IPS DF 6.9 (cell line): ENCODE measurements at places on chromosomes 13 and 19.

DNA sequence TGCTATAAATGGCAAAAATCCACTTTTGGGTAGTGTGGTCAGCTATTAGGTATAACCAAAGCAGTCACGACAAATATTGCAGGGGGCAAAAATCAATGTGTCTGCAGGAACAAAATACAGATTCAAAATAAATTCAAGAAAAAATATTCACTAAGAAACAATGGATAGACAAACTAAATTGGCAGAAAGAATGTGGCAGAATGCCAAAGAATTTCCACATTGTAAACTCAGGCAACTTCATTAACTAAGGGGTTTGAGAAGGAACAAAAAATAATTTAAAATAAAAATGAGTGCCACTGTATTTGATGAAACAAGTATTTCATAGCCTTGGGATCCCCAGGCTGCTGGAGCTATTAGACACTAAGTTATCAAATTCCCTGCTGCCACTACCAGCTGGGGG, 193.1 kb downstream of the VWA8 start:
- no peak overlapping the region for H3K4me3 ChIP-seq
- no peak for DNase-seq
- no peak overlapping the region for H3K27ac ChIP-seq
- no peaks in the 10 kb centered on the region for H3K4me1 ChIP-seq
- H3K36me3 ChIP-seq: no peaks in the 10 kb centered on the region

- H3K4me1 ChIP-seq: no peaks in the 10 kb centered on the region
- DNase-seq: no peak
- H3K27ac ChIP-seq: no peak overlapping the region
- no peaks in the 10 kb centered on the region for H3K27me3 ChIP-seq
Observed at GRCh38 chr19:57161985-57162539, 5.2 kb downstream of the DUXA start.

DNA sequence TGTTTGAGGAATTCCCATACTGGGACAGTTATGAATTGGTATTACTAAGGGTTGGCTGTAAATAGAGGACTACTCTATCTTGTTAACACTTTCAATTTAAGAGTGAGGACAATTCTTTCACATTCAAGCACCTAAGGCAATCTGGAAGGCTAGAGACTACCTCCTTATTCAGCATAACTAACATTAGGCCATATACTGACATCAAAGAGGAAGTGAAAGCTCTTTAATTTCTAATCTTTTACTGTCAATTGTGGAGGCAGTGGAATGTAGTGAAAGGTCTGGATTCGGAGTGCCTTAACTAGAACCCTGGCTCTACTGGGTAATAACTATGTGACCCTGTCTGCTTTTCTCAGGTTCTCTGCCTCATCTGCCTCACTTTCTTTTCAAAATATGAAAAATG, 134.0 kb downstream of the UFM1 start:
- H3K4me1 ChIP-seq: no peaks in the 10 kb centered on the region
- no peak for DNase-seq
- H3K36me3 ChIP-seq: no peaks in the 10 kb centered on the region

DNA sequence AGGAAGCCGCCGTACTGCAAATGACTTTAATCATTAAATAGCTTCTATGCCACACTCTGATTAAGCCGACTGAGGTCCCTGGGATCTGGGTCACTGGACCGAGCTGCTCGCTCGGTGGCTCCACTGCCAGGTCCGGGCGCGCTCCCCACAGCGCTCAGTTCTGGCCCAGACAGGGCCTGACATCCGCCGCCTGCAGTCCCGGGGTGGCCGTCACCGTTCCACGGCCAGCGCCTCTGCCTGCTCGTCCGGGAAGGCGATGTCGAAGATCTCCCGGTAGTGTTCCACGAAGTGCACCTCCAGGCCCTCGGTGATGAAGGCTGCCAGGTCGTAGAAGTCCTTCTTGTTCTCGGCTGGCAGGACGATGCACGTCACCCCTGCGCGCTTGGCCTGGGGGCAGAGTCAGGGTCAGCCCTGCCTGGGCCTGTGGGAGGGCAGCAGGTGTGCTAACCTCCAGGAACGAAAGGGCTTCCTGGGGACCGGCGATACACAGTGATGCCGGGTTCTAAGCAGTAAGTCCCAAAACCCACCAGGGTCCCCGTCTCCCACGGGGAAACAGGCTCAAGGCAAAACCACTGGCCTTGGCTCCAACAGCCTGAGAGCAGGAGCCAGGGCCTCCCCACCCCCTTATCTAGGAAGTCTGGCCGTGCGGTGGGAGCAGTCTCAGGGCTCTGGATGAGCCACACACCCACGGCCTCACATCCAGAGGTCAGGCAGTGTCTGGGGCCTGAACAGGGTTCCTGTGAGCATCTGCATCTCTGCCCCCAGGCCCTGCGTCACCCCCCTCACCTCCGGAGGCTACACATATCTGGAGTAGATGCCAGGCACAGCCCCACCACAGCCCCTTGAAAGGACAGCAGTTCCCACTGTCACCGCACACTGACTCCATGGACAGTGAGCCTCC, 2.0 kb downstream of the RPL36 start:
- H3K36me3 ChIP-seq: peaks cover 48% of the 10 kb centered on the region
- no peaks in the 10 kb centered on the region for H3K27me3 ChIP-seq
- no peak overlapping the region for H3K27ac ChIP-seq
- H3K4me3 ChIP-seq: no peak overlapping the region; the same call in 1 of the 2 replicates
- H3K4me1 ChIP-seq: no peaks in the 10 kb centered on the region; the same call in 1 of the 2 replicates

- H3K4me3 ChIP-seq: no peak overlapping the region
- H3K36me3 ChIP-seq: no peaks in the 10 kb centered on the region
- H3K27me3 ChIP-seq: no peaks in the 10 kb centered on the region
- H3K4me1 ChIP-seq: no peaks in the 10 kb centered on the region
- DNase-seq: no peak
Observed at GRCh38 chr13:22276616-22277015, 605.7 kb downstream of the FGF9 start.

GRCh38 chr19:7145494-7145893, 76.0 kb downstream of the ZNF557 start:
- H3K27ac ChIP-seq: no peak overlapping the region
- peaks cover 12% of the 10 kb centered on the region for H3K36me3 ChIP-seq
- H3K4me3 ChIP-seq: no peak overlapping the region
- H3K4me1 ChIP-seq: no peaks in the 10 kb centered on the region
- H3K27me3 ChIP-seq: no peaks in the 10 kb centered on the region
- no peak for DNase-seq

- no peak for DNase-seq
- H3K4me3 ChIP-seq: no peak overlapping the region
- no peak overlapping the region for H3K27ac ChIP-seq
- H3K4me1 ChIP-seq: 0 out of 2 replicates have a peak, but pooled peaks cover 1% of the 10 kb centered on the region
Observed at GRCh38 chr13:31053091-31053490, 108.6 kb downstream of the HSPH1 start.

DNA sequence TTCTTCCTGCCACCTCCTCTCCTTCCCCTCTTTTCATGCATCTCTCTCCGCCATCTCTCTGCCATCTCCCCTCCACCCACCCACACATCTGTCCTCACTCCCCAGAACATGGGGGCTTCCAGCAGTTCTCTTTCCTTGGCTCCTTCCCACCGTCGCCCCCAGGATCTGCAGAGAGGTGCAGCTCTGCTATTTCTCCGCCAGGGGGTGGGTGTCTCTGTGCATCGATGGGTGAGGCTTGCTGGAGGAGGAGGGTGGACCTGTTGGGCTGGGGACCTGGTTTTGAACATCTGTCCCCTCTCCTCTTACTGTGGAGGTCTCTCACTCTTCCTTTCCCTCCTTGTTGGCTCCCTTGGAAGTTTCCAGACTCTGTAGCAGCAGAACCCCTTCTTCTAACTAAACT, 51.7 kb downstream of the MYH14 start:
- H3K27me3 ChIP-seq: no peaks in the 10 kb centered on the region
- H3K4me3 ChIP-seq: no peak overlapping the region
- H3K4me1 ChIP-seq: no peaks in the 10 kb centered on the region
- no peak for DNase-seq
- H3K27ac ChIP-seq: no peak overlapping the region

DNA sequence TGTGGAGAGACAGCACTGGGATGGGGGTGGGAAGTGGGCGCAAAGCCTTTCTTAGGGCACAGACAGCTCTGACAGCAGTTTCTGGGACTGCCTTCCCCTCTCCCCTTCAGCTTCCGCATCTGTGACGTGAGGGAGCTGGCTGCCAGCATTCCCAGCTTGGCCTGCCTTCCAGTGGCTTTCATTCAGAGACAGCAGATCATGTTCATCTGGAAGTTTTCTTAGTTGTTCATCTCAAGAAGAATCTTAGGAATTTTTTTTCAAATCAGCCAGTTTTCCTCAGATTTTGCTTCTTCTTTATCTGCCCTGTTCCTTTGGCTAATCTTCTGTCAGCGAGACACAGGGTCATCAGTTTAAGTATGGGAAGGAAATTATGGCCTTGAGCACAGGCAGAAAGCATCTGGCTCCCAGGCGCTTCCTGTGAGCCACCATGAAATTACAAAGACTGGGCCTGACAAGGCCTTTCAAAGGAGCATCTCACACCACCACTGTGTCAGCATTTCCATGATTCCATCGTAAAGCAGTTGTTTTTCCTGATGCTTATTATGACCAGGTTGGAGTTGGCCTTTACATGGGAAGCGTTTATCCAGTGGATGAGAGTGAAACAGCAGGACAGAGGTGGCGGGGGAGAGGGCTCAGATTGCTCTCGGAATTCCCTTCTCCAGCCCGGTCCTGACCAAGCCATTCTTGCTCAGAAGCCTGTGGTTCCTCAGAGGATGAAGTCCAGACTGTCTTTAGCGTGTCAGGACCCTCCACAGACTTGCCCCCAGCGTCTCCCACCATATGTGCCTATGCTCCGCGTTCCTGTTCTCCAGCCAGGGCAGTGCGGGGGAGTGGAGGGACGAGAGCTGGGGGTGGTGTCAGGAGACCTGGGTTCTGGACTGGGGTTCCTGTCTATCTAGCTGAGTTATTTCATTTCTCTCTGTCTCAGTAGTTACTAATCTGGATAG, 43.6 kb downstream of the ARHGAP35 start:
- no peaks in the 10 kb centered on the region for H3K36me3 ChIP-seq
- no peak overlapping the region for H3K4me3 ChIP-seq
- DNase-seq: no peak
- H3K27ac ChIP-seq: no peak overlapping the region
- no peaks in the 10 kb centered on the region for H3K27me3 ChIP-seq

DNA sequence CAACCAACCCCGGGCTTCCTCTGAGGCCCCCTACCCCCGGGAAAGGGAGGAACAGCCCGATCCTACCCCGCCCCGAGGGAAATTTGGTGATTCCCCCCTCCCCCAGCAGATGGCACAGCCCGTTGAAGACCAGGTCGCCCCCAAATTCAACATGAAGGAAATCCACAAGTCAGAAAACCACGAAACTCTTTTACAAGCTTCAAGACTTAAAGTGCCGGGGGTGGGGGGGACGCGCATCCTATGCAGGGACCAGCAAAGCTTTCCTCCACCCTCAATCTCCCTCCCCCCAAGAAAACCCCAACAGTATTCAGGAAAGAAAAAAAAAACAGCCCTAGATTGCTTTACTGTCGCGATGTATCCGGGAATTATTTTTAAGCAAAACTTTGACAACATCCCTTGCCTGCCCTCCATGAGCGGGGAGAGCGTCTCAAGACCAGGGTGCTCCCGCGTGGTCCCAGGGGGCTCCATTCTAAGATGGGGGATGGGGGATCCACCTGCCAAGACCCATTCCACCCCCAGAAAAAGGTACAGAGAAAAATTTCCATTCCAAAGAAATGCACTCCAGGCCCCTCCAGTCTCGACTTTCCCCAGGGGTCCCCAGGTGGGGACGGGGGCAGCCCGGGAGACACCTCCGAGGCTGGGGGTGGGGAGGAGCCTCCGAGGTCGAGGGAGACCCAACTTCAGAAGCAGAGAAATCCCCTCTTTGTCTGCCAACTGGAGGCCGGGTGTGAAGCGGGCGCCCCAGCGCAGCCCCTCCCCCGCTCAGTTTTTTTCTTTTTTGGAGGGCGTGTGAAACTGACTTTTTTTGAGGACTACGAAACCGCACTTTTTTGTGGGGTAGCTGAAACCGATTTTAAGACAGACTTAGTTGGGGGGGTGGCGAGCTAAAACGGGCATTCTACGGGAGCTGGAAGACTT, 1.5 kb downstream of the TCF3 start:
- peaks cover 2% of the 10 kb centered on the region; the same call in 1 of the 2 replicates for H3K4me1 ChIP-seq
- H3K27ac ChIP-seq: no peak overlapping the region
- peak overlapping the region; percentile 82 for H3K4me3 ChIP-seq
- no peaks in the 10 kb centered on the region for H3K27me3 ChIP-seq
- peaks cover 32% of the 10 kb centered on the region for H3K36me3 ChIP-seq

DNA sequence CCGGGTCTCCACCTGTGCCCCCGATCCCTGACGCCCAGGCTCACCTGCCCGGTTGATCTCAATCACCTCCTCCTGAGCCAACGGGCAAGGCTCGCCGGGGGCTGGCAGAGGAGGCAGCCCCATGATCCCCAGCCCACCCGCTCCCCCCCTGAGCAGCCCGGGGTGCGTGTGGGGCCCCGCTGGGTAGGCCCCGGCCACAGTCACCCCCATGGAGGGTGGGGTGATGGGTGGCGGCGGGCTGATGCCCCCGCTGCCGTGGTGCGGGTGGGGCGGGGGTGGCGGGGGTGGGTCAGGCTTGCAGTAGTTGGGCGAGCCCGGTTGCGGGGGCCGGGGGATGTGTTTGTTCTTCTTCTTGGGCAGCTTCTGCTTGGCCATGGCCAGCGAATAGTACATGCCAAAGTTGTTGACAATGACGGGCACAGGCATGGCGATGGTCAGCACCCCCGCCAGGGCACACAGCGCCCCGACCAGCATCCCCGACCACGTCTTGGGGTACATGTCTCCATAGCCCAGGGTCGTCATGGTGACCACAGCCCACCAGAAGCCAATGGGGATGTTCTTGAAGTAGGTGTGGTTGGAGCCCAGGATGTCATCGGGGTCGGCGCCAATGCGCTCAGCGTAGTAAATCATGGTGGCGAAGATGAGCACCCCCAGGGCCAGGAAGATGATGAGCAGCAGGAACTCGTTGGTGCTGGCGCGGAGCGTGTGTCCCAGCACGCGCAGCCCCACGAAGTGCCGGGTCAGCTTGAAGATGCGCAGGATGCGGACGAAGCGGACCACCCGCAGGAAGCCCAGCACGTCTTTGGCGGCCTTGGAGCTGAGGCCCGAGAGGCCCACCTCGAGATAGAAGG, 6.0 kb downstream of the KCNC3 start:
- no peak overlapping the region for H3K4me3 ChIP-seq
- no peak overlapping the region for H3K27ac ChIP-seq
- no peaks in the 10 kb centered on the region for H3K4me1 ChIP-seq
- H3K36me3 ChIP-seq: no peaks in the 10 kb centered on the region; the same call in 1 of the 2 replicates
- H3K27me3 ChIP-seq: no peaks in the 10 kb centered on the region

DNA sequence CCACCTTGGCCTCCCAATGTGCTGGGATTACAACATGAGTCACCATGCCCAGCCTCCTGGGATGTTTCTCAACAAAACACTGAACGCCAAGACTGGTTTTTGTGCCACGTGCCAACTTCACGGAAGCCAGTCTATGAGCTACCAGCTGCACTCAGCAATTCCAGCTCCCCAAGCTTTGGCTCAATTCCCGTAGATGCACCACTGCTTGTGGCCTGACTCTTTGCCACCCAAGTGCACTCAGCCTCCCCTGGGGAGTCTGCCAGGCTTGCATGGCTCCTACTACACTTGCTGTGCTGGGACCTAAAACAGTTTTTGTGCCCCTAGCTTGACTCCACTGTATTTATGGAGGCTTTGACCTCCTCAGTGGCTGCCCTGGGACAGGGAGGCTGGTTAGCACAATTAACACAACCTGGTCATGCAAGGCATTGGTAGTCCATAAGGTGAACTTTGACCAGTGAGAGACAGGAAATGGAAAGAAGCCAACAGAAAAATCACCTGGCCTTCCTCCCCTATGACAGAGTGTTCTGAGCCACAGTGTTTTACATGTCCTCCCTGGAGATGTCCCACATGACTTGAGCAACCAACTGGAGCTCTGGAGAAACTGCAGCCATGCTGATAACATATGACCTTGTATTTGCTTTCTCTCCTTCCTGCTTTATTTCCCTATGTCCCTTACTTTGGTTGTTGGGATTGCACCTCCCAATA, 1173.1 kb downstream of the UQCRFS1 start:
- no peak overlapping the region for H3K4me3 ChIP-seq
- no peak for DNase-seq
- no peaks in the 10 kb centered on the region for H3K4me1 ChIP-seq
- no peaks in the 10 kb centered on the region for H3K36me3 ChIP-seq
- no peak overlapping the region for H3K27ac ChIP-seq
- H3K27me3 ChIP-seq: no peaks in the 10 kb centered on the region
